Smooth muscle cell of the coronary artery (primary cell): ENCODE measurements at places on chromosomes 6 and 20. TPM values are rescaled to one million over a fixed set of nuclear protein-coding genes. Genes with fewer than 3 reads are reported as not detected.

Gene ADGB
- not detected in 2 replicates for total RNA-seq

Gene ANKS1A
- 5.9 and 6.8 TPM in 2 replicates for total RNA-seq

Gene GLP1R
- not detected in 2 replicates for total RNA-seq

Gene FHL5
- total RNA-seq, result not detected in 2 replicates

Gene OR2B6
- total RNA-seq, result not detected in 2 replicates

Gene TAGAP
- not detected in 2 replicates for total RNA-seq
